Sciatic nerve (tissue), 2 donors: ENCODE measurements at places on chromosomes 11 and 22. TPM values are rescaled to one million over a fixed set of nuclear protein-coding genes. Genes with fewer than 3 reads are reported as not detected.

DNA sequence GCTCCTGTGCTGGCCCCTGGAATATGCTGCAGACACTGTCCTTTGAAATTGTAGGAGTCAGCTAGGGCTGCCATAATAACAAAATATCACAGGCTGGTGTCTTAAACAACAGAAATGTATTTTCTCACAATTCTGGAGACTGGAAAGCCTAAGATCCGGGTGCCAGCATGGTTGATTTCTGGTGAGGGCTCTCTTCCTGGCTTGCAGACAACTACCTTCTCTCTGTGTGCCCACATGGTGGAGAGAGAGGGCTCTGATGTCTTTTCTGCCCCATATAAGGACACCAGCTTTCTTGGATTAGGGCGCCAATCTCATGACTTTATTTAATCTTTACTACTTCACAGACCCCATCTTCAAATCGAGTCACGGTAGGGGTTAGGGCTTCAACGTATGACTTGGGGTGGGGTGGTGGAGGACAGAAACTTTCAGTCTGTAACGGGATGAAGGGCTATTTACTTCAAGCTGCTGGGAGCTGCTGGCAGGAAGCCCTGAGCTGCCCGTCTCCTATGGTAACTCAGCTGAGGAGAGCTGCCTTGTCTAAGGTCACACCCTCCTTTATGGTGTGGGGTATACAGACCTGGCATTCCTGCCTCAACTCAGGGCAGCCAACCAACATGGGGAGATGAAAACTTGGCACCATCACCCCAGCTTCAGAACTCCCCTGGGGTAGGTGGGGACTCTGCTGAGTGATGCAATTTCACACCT lies 142.9 kb upstream of the ZBED5 start:
- no peak for DNase-seq

DNA sequence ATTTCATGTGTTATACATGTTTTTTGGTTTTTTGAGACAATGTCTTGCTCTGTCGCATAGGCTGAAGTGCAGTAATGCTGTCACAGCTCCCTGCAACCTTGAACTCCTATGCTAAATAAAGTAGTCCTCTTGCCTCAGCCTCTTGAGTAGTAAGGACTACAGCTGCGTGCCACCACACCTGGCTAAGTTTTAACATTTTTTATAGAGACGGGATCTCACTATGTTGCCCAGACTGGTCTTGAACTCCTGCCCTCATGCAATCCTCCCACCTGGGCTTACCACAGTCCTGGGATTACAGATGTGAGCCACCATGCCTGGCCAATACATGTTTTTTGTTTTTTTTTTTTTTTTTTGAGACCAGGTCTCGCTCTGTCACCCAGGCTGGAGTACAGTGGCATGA lies 33.9 kb downstream of the SWAP70 start:
- DNase-seq: no peak

GRCh38 chr22:33221568-33221967 lies 163.4 kb upstream of the SYN3 start:
- DNase-seq: no peak

GRCh38 chr11:110092515-110093406 lies at the start of gene ZC3H12C:
Gene ZC3H12C (plus strand): TSS chr11:110093392. CDS start chr11:110093412, 20 bp downstream.
- peak; percentile 87 for DNase-seq

DNA sequence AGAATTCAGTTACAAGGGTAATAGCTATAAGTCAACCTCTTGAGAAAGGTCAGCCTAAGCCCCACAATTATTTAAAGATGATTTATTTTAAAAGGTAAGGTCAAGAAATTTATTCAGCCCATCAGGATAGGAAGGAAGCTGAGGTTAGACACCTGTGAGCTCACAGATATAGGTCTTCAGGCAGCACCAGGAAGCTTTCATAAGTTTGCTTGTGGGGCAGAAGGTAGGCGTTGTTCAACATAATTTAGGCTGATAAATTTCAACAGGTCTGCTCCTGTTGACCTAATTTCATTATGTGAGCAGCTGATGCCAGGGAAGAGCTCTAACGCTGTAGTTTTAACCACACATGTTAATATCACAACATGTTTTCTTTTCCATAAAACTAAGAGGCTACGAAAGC lies 118.1 kb upstream of the APOA1 start:
- DNase-seq: no peak

GRCh38 chr11:46181843-46182424 lies 60.7 kb upstream of the PHF21A start:
- no peak for DNase-seq

GRCh38 chr11:65546217-65546958 lies 11.8 kb downstream of the LTBP3 start:
- peak; percentile 89 for DNase-seq

- DNase-seq: no peak
These were observed 13.8 kb upstream of the PIM3 start for GRCh38 chr22:49946612-49947295.

GRCh38 chr11:112087212-112087611 lies 539 bp downstream of the SDHD start:
- no peak for DNase-seq

DNA sequence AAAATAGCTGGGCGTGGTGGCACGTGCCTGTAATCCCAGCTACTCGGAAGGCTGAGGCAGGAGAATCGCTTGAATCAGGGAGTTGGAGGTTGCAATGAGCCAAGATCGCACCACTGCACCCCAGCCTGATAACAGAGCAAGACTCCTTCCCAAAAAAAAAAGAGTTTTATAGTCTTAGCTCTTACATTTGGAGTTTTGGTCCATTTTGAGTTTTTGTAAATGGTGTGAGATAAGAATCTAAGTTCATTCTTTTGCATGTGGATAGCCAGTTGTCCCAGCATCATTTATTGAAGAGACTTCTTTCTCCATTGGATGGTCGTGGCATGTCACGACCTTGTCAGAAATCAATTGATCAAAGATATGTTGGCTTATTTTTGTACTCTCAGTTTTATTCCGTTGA lies 34.6 kb downstream of the RNF121 start:
- no peak for DNase-seq

- DNase-seq: peak; percentile 69
These were observed 1.2 kb downstream of the DDX17 start for GRCh38 chr22:38504731-38505540.

- no peak for DNase-seq
These were observed 4.0 kb downstream of the MMP10 start for GRCh38 chr11:102776454-102776853.

- no peak for DNase-seq
These were observed 68.0 kb upstream of the PRDM11 start for GRCh38 chr11:45078236-45079074.

- no peak for DNase-seq
These were observed 1203.3 kb downstream of the BRD1 start for GRCh38 chr22:48624401-48624800.

Gene DRD4
- total RNA-seq: 4.1 TPM

Gene INPP5J
- total RNA-seq: 1.9 TPM
